ENCODE measurements at places on chromosomes 2 and 18.

GRCh38 chr2:119117408-119117807 is 41.1 kb downstream of the C1QL2 start:
- DNase-seq, result no peak

- no peak for DNase-seq
Observed at GRCh38 chr18:13494871-13495445, 231.4 kb downstream of the FAM210A start.

DNA sequence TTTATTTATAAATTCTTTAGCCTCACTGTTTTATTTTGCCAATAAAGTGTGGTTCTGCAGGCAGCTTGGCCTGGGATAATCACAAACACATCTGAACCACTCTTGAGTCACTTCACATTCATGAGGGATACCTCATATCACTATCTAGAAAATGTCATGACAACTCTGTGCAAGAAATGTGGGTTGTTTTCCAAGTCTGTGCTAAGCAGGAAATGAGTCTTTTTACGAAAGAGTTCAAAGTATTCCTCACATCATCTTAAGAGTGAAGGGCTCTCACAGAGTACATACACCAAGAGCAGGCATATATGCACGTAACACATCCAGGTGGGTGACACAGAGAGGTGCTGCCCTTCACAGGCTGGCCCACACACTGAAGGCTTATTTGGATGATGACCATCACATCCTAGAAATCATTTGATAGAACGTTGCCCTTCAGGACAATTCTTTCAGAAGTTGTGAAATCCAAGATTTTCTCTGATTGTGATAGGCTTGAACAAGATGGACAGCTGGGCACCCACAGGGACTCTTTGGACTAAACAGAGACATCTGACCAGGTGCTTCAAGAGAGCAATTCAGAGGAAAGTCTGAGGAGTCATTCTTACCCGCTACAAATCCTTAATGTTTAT is 811.1 kb upstream of the LRATD1 start:
- no peak for DNase-seq

DNA sequence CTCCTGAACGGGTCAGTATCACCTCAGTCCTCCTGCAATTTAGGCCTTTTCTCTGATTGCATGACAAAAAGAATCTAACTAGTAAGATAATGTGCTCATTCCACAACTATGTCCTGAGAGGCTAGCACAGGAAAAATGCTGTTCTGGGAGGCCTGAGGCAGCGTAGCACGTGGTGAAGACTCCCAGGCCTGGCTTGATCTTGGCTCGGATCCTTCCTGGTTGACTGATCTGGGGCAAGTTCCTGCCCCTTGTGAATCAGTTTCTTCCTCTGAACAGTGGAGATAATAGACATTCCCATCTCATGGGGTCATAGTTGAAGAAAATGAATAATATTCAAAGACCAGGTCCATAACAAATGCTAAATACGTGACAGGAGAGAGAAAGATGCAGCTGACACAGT is 12.3 kb downstream of the FBLN7 start:
- no peak for DNase-seq

DNA sequence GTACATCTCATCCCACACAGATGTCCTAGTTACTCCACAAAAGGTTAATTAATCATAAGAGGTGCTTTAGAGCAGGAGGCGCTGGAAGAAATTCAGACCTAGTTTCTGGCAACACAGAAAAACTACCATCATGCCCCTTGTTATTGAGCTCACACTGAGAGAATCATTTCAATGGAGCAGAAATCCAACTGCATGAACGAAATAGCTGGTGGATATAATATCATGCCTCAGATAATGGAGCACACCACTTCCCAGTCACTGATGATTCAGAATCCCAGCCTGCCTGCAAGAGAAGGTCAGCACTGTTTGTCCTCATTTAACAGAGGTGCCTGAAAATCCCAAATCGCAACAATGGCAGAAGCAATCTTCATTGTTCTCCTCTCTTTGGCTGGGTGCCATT is 125.8 kb upstream of the CREB1 start:
- DNase-seq, result no peak

DNA sequence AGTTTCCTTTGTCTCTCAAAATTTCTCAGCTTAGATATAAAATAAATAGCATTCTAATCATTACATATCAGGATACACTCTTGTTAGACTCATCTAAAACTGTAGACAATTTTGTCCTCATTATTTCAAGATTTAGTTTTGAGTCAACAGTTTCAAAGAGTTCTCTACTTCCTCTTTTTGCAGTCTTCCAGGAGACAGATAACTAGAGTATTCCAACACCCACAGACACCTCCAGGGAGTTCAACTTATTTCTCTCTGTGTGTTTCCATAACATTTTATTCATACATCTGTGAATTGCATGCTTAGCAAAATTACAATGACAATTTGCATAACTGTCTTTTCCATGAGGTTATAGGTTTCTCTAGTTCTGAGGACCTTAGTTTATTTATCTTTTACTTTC is 166.6 kb upstream of the HNMT start:
- no peak for DNase-seq

DNA sequence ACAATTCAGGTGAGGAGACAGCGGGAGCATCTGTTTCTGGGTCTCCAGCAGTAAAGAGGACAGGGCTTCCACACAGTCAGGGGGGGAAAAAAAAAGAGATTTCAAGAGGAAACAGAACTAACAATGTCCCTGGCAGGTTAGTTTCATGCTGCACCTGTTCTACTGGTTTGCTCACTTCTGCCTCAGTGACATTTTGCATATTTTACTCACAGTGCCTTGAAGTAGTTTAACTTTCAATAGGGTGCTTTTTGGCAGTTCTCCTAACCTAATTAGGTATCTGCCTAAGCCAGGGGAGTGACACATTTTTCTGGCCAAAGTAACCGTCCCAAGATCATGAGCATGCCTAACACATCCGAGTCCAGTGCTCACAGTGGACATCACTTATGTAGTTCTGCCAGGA is 109.0 kb upstream of the ALK start:
- DNase-seq, result no peak
